ENCODE measurements at places on chromosomes 1 and 21.

DNA sequence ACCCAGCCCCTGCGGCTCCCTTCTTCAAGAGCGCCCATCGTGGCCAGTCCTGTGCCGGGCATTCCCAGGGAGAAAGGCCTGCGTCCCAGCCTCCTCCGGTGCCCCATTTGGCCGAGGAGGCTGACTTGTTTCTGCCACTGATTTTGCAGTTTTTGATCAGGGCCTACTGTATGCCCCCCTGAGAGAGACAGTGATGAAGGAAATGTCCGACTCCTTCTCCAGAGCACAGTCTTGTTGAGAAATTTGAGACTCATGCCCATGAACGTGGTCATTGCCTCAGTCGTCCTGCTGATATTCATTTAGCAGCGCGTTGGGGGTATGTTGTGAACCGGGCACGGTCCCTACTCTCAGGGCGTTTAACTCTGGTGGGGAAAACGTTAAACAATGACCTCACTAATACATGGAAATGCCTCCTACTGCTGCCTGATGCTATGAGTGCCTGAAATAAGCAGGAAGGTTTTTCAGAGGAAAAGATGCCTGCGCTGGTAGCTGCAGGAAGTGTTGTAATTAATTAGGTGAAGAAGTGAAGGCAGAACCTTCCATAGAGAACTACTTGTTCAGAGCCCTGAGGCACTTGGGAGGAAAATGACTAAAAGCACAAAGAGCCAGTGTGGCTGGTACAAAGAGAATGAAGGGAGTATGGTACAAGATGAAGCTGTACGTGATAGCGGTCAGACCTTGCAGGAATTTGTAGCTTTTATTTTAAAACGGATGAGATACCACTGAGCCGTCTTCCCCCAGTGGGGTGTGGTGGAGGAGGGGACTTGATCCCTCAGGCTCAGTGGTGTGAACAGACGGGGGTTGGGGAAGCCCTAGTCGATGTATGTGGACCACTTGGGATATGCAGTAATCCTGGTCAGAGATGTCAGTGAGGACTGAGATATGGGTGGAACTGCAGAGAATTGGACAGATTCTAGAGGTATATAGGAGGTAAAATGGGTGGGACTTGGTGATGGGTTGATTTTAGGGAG lies 730 bp downstream of the ZCCHC17 start:
- DNase-seq: no peak

DNA sequence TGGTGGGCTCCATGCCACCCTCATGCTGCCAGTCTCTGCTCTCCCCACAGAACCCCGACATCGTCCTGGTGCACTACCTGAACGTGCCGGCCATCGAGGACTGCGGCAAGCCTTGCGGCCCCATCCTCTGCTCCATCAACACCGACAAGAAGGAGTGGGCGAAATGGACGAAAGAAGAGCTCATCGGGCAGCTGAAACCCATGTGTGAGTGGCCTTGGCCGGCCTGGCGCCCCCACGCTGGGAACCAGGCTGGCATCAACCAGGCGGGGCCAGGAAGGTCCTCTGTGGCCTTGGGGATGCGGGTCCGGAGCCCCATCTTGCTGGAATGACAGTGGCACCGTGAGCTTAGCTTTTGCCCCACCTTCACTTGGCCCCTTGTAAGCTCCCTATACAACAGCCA lies 130.7 kb upstream of the VAMP3 start:
- DNase-seq: no peak

- DNase-seq: no peak
Measured at GRCh38 chr1:77545970-77546369, 136.5 kb downstream of the ZZZ3 start.

- no peak for DNase-seq
Measured at GRCh38 chr1:244297616-244298015, 154.1 kb downstream of the ADSS2 start.

- no peak for DNase-seq
Measured at GRCh38 chr1:16048573-16049189, 5.1 kb downstream of the CLCNKB start.

DNA sequence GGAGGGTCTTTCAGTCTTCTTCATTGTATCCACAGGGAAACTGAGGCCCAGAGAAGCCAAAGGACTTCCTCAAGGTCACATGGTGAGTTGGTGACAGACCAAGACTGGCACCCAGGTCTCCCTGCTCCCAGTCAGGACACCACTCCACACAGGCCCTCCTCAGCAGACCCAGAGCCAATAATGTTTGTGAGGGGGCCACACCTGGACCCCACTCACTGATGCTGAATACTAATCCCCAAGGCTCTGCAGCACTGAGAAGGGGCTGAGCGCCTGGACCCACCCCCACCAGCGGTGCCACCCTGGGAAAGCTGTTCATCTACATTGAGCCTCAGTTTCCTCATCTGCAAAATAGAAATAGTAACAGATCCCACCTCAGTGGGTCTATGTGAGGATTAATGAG lies 79.5 kb downstream of the GLIS1 start:
- DNase-seq: no peak

DNA sequence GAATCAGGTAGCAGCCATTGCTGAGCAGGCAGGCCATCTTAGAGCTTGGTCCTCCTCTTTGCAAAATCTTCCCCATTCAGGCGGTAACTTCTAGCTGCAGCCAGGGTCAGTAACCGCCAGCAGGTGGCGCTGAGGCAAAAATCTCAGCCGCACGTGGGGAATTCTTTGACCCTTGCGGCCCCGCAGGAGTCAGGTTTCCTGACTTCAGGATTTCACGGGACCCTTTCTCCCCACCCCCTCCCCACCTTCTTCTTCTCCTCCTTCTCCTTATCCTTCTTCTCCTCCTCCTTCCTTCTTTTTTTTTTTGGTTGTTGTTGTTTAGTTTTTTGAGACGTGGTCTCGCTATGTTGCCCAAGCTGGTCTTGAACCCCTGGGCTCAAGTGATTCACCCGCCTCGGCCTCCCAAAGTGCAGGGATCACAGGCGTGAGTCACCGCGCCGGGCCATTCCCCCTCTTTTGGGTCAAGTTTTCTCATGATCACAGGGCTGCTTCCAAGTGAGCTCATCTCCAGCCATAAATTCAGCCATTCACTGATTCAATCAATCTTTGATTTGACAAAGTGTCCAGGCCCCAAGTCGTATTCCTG lies 33.4 kb upstream of the TENT5B start:
- no peak for DNase-seq

DNA sequence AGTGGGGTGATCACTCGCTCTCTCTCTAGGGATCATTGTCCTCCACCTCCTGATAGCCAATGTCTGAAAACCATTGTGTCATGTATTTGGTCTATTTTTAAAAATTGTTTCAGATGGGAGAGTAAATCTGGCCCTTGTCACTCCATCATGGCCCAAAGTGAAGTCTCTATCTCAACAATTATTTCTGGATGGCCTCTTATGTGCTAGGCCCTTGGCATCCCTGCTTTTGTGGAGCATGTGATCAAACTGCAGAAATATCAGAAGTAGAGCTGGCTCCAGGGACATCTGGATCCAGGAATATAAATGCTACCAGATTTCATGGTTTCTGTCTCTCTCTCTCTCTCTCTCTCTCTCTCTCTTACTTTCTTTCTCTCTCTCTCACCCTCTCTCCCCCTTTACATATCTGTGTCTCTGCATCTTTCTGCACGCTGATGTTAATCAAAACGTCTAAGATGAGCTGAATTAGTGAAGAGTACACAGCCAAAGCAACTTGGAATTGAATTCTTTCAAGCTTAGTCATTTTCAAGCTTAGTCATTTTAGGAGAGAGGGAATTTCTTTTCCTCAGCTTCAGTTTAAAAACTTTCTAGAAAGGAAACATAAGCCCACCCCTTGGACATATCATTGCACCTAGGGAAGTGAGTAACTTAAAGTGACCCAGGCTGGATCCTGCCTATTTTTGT lies 47.4 kb upstream of the DOCK7 start:
- DNase-seq: no peak

- no peak for DNase-seq
Measured at GRCh38 chr1:183276386-183277080, 90.5 kb downstream of the LAMC2 start.

GRCh38 chr1:235015291-235015985 lies 113.2 kb downstream of the TOMM20 start:
- DNase-seq: no peak

DNA sequence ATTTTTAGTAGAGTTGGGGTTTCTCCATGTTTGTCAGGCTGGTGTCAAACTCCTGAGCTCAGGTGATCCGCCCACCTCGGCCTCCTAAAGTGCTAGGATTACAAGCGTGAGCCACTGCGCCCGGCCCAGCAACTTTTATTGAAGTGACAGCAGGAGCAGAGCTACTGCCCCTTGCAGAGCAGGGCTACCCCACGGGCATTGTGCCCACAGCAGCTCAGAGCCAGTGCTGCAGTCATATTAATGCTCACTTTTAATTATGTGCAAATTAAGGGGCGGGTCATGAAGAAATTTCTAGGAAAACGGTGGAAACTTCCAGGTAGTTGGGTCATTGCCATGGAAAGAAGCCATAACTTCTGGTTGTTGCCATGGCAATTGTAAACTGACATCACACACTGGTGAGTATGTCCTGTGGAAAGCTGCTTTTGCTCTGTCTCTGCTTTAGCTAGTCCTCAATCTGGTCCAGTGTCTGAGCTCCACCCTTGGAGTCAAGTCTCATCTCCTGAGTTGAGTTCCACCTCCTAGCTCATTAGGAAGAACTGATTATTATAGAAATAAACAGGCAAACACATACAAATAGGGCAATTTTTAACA lies 127.3 kb upstream of the ADGRL4 start:
- no peak for DNase-seq

DNA sequence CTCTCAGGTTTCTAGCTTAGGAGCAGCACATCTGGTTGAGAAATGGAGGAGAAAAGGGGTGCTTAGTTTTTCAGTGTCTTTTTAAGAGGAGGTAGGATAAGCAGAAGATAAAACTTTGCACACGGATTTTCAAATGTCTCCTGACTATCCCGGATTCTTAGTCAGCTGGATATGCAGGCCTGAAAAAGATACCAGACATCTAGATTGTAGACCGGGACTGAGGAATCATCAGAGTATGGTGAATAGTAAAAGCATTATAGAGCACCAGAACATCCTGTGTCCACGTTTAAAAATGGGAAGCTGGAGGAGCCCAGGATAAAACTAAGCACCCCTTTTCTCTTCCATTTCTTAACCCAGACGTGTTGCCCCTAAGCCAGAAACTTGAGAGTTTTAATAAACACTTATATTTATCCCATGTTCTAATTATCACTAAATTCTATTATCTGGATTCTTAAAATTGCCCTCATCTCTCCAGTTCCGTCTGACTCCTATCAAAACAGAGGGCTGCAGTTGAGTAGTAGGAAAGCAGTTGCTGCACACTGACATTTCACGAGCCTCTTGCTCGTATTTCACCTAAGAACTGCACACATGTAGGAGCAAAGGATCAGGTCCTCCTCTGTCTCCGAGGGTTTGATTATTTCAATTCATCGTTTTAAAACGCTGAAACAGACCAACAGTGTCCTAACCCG lies 609 bp downstream of the PIGK start:
- DNase-seq: no peak

DNA sequence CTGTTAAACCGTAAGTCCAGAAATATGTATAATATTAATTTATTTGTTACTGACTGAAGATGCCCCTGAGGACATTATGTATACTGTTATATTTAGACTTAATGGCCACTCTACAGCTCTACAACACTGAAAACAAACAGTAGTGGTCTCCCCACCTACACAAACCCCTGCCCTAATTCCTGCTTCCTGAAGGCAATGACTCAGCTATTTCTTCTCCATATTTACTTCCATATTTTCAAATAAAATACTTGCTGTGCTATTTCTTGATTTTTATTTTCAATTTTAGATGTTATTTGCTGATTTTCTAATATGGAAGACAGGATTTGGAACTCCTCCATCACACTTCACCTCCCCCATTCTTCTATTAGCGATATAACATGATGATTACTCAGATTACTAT lies 97.6 kb downstream of the PCNX2 start:
- no peak for DNase-seq

- DNase-seq: no peak
Measured at GRCh38 chr1:33841494-33841893, 22.4 kb upstream of the HMGB4 start.

DNA sequence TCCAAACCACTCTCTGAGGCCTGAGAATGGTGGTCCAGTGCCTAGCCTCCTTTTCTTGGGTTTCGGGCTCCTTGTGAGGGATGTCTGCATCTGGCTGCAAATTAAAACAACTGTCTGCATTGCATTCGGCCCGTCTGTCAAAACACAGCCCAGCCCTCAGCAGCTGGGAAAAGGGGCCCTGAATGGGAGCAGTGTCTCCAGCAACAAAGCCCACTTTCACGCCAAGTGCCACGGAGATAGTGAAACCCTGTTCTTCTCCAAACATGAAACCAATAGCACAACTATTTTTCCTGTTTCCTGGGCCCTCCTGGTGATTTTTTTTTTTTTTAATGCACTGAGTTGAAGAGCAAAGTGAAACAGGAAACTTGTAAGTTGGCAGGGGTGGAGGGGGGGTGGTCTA lies 138.4 kb downstream of the PLXNA2 start:
- DNase-seq: peak; percentile 66

- DNase-seq: peak; percentile 11
Measured at GRCh38 chr1:74343216-74343615, 108.0 kb downstream of the TNNI3K start.

DNA sequence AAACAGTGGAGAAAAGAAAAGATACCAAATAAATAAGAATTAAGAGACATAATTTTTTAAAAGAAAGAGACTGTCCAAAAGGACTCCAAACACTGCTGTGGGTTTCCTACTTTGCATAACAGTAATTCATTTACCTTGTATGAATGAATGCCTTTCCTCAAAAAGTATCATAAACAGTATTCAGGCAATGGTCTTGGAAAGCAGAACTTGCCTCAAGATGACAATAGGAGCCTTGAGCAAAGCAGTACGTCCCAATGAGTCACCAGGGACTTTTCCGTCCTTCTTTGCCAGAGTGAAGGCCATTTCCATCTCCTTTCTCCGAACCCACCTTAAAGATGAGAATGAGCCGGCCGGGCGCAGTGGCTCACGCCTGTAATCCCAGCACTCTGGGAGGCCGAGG lies 186.4 kb downstream of the ZBTB18 start:
- no peak for DNase-seq

All from amygdala (tissue), 56 donors.